Occipital lobe (tissue), 3 donors: ENCODE measurements at places on chromosomes 2 and 18. TPM values are rescaled to one million over a fixed set of nuclear protein-coding genes. Genes with fewer than 3 reads are reported as not detected.

- no peak for DNase-seq
These were observed 32.8 kb downstream of the NRP2 start for GRCh38 chr2:205714789-205715720.

DNA sequence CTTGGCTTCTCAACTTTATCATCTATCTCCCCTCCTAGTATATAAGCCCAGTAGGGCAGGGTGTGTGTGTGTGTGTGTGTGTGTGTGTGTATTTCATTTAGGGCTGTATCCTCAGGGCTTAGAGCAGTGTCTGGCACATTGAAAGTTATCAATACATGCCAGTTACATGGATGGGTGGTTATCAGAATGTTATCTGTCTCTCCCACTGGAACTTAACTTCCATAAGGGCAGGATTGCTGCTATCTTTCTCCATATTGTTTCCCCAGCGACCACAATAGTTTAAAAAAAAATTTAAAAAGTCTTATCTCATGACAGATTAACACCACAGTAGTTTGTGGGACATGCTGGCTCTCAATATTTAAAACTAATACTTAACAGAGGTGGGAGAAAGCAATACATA, 488.9 kb downstream of the PLCL1 start:
- no peak for DNase-seq

GRCh38 chr2:140526575-140526974, 1604.2 kb downstream of the LRP1B start:
- DNase-seq: no peak

GRCh38 chr2:203586206-203586605, 51.1 kb upstream of the RAPH1 start:
- no peak for DNase-seq

The SPATA3 gene
- not detected for total RNA-seq

The OSBPL6 gene
- total RNA-seq: 22.3 TPM

The RTKN gene
- total RNA-seq: 6.7 TPM

The ABCB11 gene
- 0.16 TPM for total RNA-seq

The RGPD3 gene
- total RNA-seq: 0.94 TPM

The SIX3 gene
- not detected for total RNA-seq
